Esophagus squamous epithelium (tissue), 5 donors: ENCODE measurements at places on chromosomes 3 and 15.

DNA sequence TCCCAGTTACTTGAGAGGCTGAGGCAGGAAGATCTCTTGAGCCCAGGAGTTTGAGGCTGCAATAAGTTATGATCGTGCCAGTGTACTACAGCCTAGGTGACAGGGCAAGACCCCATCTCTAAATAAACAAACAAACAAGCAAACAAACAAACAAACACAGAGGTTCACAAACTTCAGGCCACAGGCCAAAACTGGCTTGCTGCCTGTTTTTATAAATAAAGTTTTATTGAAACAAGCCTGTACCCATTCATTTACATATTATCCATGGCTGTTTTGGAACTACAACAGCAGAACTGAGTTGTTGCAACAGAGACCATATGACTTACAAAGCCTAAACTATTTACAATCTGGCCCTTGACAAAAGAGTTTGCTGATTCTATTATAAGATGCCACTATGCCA, 6.5 kb downstream of the DYNC1LI1 start:
- DNase-seq, result no peak

GRCh38 chr3:54223063-54223462, 100.7 kb downstream of the CACNA2D3 start:
- no peak for DNase-seq

DNA sequence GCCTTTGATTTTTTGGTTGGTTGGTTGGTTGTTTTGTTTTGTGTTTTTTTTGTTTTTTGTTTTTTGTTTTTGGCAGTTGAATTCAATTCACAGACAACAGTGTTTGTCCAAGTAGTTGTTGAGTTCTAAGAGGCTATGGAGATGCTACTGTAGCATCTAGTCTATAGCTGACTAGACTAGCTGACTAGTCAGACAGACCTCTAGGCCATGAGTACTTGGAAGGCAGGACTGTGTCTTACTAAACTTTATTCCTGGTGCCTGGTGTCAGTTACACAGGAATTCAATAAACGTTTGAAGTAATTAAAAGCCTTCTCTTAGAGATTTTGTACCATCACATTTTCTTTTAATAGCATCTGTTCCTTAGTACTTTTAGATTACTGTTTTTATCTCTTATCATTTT, 35.7 kb downstream of the RNF13 start:
- DNase-seq, result no peak

DNA sequence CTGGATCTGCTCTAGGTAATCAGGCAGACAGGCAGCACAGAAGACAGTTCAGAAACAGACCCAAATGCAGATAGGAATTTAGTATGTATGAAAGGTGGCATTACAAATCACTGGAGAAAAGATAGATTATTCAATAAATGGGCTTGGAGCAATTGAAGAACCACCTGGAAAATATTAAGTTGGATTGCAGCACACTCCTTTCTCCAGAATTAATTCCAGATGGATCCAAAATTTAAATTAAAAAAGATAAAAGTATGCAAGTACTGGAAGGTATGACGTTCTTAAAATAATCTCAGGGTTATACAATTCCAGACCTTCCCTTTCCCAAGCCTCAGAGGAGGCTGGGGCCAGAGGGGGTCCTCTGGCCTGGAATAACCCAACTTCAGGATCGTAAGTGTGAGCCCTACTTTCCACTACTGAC, 32.5 kb downstream of the HRH1 start:
- no peak for DNase-seq

- DNase-seq, result no peak
These were observed 55.8 kb downstream of the SLC41A3 start for GRCh38 chr3:126028096-126028495.

GRCh38 chr3:107919239-107919638, 171.6 kb downstream of the CD47 start:
- no peak for DNase-seq

GRCh38 chr3:171850320-171850959, 7.3 kb downstream of the TMEM212 start:
- DNase-seq, result no peak

- no peak for DNase-seq
These were observed 83.6 kb downstream of the NSUN3 start for GRCh38 chr3:94146455-94146854.

- DNase-seq, result no peak
These were observed 208.7 kb upstream of the P2RY1 start for GRCh38 chr3:152626226-152626625.

DNA sequence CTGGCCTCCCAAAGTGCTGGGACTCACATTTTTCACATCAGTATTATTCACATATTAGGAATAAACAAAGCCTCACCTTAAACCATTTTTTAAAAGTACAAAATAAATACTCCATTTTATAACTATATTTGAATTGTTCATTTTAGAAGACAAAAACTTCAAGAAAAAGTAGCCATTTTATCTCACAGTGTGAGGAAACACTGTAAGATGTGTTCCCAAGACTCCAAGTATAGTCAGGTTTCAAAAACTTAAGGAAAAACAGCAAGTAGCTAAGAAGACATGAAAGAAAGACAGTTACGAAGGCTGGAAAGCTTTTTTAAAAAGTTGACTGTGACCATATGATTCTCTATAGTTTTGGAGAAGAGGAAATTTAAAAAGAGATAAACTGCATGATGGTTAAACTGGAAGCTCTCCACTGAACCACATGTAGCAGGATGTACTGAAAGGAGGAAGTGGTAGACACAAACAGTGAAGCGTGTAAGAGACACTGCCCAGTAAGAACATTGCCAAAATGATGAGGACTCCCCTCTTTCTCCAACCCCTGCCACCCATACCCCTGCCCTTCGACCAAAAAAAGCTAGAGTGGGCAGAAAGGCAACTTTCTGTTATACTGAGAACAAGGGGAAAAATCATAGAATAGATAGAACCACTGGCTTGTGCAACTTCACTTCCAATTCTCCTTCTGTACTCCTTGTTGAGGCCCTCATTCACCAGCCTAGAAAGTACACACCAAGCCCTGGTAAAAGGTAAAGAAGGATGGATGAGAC, 6.2 kb upstream of the TMF1 start:
- DNase-seq, result no peak

GRCh38 chr3:30273304-30274072, 332.9 kb upstream of the TGFBR2 start:
- DNase-seq, result no peak

- DNase-seq, result no peak
These were observed 314 bp upstream of the TMED3 start for GRCh38 chr15:79310612-79310984.

DNA sequence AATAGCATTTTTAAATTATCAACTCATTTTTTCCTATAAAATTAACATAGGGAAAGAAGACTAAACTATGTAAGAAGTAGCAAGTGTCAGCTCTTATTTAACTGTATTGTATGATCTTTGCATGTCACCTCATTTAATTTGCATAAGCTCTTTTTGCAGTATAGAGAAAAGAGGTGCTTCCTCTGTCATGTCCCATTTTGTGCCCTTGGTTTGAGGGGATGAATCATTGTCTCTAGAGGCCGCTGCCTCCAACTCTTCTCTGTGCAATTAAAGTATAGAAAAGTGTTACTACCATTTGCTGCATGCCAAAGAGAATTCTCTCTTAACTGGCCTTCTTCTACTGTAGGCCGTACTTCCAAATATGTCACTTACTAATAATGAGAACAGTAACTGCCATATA, 93.4 kb downstream of the LRRC28 start:
- DNase-seq, result no peak

DNA sequence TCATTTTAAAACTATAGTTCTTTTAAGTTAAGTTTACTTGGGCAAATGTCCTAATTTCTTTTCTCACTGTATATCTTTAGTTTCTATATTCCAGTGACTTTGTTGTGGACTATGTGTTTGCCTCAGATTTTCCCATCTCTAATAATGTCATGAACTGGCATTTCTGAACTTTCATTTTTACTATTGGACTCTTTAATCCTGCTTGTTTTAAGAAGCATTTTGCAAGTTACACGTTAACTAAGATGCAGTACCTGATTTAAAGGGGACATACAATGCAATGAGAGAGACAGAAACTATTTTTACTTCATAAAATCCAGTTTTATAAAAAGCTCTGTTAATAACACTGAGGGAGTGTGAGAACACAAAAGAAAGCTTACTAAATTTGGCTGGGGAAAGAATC, 58.6 kb upstream of the PHLDB2 start:
- DNase-seq, result no peak

DNA sequence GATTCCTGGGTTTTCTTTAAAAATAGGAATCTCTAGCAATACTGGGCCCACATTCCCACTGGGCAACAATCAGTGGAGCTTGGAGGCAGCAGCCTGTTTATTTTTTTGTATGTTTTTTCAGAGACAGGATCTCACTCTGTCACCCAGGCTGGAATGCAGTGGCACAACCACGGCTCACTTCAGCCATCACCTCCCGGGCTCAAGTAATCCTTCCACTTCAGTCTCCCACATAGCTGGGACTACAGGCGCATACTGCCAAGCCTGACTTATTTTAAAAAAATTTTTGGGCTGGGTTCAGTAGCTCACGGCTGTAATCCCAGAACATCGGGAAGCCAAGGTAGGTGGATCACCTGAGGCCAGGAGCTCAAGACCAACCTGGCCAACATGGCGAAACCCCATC, 29.1 kb upstream of the GNB5 start:
- DNase-seq, result no peak

DNA sequence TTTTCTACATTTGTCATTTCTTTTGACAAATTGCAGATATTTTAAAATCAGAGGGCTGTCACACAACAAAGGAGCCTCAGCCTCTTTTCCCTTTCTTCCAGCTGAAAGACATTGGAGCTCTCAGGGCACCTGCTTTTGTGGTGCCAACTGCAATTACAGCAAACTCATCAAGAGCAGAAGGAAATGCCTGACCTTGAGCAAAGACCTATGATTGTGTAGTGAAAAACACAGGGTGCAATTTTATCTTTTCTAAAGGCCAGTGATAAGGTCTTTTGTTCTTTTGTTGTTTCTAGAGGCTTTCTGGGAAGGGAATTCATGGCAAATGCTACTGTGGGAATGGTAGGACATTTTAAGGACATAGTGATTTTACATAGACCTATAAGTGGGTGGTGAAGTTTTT, 214.3 kb downstream of the OXSM start:
- no peak for DNase-seq

- no peak for DNase-seq
These were observed 9.7 kb upstream of the CXCR6 start for GRCh38 chr3:45933591-45933990.

- no peak for DNase-seq
These were observed 7.4 kb downstream of the HMCES start for GRCh38 chr3:129286081-129286480.

DNA sequence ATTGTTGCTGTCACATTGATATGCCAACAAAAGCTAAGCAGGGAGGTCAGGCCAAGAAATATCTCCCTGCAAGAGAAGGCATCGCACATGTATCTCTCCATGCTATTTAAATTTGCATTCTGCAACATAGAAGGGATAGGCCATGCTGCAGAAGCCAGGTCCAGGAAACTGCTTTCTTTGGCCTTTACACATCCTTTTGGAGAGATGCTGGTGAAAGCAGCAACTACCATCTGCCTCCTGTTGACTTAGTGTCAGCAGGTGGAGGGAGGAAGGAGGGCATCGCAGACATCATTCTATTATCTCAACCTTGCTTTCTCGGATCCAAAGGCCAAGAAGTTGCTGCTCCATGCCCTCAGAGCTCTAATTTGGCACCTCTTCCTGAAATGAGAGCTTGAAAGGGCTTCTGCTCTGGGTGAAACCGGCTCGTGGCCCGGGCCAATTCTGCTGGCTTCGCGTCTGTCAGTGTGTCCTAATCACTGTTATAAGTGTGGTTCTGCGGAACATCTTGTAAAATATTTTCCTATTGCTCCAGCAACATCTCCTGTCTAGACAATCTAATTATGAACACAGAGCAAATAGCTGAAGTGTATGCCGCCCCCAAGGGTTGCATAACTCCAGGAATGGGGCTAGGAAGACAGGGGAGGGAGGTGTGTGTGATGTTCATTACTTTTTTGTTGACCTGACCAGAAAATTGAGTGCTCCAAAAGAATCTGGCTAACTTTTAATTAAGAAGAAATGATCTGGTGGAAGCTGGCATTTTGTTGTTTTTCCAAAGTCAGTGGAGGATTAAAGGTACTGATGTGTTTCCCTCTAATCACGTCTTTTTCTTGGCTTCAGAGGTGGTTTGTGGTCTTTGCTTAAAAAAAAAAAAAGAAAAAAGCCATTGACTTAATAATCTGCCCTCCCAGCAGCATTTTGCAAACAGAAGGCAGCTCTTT, 89.1 kb downstream of the TPRG1 start:
- DNase-seq, result no peak

- no peak for DNase-seq
These were observed 30.8 kb downstream of the POMGNT2 start for GRCh38 chr3:43074901-43075689.

- DNase-seq, result no peak
These were observed 326.2 kb downstream of the TUSC7 start for GRCh38 chr3:117035745-117036144.

DNA sequence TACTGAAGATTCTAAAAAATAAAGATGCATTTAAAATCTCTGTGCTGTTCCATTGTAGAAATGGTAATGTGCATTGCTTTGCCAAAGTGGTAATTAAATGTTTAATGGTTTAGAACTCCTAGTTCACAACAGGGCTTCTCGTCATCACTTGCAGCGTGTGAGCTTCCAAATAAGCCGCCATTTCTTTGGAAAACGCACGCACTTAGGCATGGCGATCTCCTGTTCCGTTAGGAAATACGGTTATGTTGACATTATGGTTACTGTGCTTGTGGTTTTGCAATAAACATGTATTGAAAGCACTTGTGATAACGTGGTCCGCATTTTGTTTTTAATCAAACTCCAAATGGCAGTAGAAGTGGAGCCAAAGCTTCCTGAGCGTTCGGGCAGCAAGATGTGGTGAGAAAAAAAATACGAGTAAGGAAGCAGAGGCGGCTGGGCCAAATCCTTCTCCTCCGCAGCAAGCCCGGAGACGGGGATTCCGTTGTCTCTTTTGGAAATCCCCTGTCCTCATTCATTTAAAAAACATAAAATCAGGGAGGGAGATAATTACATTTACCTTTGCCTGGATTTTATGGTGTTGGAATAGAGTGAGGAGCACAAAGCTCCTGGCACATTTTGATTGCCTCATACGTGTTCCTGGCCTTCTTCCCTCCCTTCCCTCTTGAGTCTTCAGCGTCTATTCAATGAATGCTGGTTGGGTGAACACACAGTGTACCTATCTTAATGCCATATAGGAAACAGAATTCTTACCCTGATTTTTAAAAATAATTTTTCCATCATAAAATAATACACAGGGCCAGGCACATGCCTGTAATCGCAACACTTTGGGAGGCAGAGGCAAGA, 97.5 kb downstream of the SLC49A4 start:
- no peak for DNase-seq
